Skeletal muscle cell (primary cell): ENCODE measurements at places on chromosomes 1 and 21.

- peak; percentile 12 for DNase-seq
Observed at GRCh38 chr1:207698822-207699483, 52.9 kb upstream of the CD46 start.

GRCh38 chr21:42199868-42200463, 19.0 kb upstream of the ABCG1 start:
- no peak for DNase-seq

DNA sequence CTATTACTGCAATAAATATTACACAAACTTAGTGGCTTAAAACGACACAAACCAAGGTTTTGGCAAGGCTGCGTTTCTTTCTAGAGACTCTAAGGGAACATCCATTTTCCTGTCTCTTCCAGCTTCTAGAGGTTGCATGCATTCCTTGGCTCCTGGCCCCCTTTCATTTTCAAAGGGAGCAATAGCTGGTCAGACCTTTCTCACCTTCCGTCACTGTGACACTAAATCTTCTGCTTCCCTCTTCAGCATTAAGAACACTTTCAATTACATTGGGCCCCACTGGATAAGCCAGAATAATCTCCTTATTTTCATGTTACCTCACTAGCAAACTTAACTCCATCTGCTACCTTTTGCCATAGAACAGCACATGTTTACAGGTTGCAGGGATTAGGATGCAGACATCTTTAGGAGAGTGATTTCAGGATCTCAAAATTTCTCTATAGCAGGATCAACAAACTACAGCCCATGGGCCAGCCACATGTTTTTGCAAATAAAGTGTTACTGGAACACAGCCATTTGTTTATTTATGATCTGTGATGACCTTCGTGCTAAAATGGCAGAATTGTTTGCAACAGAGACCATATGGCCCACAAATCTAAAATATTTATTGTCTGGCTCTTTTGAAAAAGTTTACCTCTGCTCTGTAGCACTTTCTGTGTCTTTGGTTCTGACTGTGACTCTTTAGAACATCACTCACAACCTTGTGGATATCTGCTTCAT, 221.5 kb upstream of the SGIP1 start:
- DNase-seq = no peak

DNA sequence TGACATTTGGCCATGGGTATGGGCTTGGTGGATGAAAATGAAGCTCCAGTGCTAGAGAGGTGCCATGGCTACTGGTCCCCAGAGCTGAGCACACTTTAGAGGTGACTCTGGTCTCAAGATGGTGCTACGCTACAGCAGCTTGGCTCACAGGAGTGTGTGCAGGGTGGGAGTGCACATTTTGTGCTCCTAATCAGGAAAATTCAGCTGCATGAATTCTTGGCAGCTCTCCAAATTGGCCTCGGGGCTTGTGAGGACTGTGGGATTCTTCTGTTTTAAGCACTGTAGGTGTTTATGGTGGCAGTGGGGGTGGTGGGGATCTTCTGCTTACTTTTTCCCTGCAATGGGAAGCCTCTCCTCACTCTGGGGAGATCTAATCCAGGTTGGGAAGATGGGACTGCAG, 17.3 kb upstream of the TIPRL start:
- DNase-seq = no peak

DNA sequence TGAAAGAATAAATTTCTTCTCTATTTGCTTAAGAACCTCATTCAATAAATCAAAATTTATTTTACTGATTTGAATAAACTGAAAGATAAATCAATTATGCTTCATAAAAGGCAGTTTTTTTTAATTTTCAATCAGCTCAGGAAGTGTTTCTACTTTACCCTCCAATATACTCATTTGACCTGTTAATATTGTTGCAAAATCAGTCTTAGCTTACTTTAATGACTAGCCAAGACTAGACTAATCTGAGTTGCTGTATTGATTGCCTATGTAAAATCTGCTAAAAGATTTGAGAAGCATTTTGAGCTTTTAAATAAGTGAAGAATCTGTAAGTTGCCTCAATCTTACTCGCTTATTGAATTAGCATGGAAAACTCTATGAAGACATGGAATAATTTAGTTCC, 179.1 kb upstream of the LYPLAL1 start:
- no peak for DNase-seq
